ENCODE measurements at places on chromosomes 12 and 14.
A peak's percentile ranks its signal among the peaks of the same experiment; 100 is the strongest.

- no peak for DNase-seq
Measured at GRCh38 chr14:64394423-64394822, 6.3 kb downstream of the MTHFD1 start.

DNA sequence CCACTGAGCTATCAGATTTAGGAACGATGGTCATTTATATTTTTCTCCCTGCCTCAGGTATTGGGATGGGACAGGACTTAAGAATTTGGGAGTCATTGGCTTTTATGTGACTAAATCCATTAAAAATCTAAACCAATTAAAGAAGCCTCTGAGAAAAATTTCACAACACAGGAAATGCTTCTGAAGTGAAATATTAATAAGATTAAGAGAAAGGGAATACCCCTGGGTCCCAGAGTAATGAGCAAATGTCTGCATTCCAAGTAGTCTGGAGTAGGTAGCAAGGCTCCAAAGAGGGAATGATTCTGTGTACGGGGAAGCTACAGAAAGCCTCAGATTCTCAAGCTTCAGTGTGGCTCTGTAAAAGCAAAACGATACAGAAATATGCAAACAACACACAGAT is 707 bp upstream of the MED6 start:
- no peak for DNase-seq

GRCh38 chr12:15852383-15852782 is 29.8 kb upstream of the STRAP start:
- no peak for DNase-seq

DNA sequence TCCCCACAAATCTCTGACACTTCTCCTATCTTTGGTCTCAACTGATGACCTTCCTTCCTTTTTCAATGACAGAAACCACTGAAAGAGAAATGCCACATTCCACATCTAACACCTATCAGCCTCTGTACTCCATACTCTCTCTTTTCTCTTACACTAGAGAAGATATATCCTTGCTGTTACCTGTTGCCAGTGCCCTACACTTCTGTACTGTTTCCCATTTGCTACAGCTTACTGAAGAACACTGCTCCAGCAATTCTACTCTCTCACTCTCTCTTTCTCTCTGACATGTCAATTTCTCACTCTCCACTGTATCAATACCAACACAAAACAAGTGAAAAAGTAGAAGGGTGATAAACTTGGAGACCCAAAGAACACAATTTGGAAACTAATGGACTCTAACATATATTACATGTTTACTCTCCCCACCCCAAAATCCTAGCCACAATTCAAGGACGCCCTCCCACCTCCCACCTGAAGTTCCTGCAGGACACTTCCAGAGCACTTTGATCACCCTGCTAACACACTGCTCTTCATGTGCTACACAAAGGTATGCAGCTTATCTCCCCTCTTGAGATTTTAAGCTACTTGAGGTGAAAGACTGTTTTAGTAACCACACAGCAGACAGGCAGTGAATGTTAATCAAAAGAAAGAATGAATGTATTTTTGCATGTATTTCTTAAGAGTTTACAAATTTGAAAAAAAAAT is 95.0 kb downstream of the MED13L start:
- no peak for DNase-seq

DNA sequence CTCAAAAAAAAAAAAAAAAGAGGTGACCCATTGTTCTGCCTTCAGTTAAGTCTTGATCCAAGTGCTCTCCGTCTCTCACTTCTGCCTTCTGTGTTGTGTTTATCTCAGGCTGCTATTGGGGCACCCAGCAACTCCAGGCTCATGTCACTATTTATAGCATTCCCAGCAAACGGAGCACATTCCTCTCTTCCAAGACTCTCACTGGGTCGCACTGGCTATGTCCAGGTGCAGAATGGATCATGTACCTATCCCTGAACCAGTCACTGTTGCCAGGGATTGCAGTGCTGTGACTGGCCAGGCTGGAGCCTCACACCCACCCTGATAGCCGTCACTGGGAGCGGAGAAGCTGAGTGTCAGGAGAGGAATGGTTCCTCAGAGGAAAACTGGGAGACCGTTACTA is 31.2 kb downstream of the RHOF start:
- DNase-seq: no peak

DNA sequence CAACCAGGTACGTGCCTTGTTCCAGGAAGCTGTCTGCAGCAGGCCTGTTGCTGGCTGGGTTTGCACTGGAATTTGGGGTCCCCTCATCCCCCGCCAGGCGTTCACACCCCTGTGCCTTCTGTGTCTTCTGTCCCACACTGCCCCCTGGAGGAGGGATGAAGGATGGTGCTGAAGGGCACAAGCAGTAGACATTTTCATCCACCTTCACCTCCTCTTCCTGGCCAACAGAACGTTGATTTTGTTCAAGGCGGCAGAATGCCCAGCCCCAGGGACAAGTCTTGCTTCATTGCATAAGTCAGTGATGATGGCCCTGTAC is 122.1 kb downstream of the CALM1 start:
- peak; percentile 7 for DNase-seq

DNA sequence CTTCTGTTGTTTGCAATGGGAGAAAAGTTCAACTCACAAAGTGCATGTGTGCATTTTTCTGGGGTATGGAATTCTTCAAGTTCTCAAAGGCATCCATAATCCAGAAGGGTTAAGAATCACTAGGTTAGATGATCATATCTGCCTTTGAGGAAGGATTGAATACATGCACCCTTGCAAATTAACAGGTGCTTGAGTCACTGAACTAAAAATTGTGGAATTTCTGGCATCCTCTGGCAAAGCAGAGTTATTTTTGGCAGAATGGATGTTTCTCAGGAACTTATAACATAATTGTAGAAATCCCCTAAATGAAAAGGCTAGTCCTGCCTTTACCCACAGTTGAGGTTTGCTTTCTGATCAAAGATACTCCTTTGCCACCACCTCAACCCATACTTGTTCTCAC is 136.5 kb upstream of the DYRK2 start:
- DNase-seq: no peak

GRCh38 chr12:20716037-20716436 is 20.9 kb downstream of the SLCO1C1 start:
- DNase-seq: no peak

DNA sequence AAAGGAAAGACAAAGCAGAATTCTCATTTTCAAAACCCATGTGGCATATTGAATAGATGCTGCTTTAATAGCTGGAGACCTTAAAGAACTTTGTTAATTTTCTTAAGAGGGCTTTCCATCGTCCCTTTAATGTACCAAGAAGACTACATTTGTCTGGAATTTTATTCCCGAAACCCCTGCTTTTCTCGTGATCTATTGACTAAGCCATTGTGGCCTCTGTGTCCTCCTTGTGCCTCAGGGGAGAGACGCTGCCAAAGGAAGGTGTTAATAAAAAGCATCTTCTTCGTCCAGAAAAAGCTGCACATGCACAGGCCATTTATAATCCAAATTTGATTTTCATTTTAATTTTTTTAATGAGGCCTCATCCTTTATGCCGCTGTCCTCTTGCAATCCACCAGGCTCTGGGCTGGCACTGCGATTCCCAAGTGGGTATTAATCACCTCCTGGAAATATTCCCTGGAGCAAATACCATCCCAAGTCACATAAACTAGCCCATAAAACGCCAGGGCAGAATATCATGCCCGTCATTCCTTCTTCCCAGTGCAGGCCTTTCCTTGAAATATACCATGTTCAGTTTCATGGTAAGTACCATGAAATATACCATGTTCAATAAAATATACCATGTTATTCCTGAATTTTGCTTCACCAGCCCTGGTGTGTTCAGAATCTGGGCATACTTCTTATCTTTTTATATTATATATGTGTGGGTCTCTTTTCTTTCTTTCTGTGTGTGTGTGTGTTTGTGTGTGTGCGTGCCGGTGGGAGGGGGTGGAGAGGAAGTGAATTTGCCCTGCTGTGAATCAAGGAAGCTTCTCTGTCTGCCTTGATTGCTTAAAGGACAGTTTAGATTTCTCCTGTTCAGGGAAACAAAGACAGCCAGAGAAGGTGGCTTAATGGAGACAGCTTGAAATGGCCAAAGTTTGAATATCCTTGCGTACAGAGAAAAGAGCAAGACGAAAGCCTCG is 147.6 kb downstream of the PHETA1 start:
- DNase-seq: no peak

- no peak for DNase-seq
Measured at GRCh38 chr12:109475993-109476806, 900 bp downstream of the KCTD10 start.

- DNase-seq: no peak
Measured at GRCh38 chr12:121124402-121125109, 8.1 kb upstream of the P2RX7 start.

DNA sequence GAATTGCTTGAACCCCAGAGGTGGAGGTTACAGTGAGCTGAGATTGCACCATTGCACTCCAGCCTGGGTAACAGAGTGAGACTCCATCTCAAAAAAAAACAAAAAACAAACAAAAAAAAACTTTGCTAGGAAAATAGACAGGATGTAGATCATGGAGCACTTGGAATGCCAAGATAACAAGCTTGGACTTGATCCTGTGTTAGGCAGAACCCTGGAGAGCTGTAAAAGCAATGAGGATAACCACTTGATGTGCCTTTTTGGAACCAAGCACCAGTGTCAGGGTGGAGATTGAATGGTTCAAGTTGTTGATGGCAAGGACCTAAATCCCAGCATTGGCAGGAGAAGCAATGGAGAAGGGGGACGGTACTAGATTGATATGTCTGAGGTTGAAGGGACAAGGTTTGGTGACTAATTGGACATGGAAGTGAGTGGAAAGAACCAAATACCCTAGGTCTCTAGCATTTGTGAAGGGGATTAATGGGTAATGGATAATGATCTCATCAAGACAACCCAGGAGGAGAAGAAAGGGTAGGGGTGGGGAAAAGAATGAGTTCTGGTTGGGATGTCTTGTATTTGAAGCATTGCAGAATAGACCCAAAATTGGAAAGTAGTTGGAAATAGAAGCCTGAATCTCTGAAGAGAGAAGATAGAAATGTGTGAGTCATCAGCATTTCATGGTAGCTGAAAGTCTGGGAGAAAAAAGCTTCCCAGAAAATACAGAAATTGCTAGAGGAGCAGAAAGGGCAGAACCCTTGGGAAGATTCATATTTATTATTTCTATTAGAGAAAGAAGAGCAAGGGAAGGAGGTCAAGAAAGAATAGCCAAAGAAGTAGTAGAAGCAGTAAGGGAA is 176.7 kb downstream of the NUAK1 start:
- no peak for DNase-seq

Measured in activated CD4-positive, CD25-positive, alpha-beta regulatory T cell treated with anti-CD3 and anti-CD28 coated beads, Interleukin-2, amount 50 U/mL, for 16 hours (primary cell).